AG09309 (cell line): ENCODE measurements at places on chromosomes 6 and 20.

- no peak for DNase-seq
Observed at GRCh38 chr20:48247961-48248360, 462.7 kb upstream of the SULF2 start.

DNA sequence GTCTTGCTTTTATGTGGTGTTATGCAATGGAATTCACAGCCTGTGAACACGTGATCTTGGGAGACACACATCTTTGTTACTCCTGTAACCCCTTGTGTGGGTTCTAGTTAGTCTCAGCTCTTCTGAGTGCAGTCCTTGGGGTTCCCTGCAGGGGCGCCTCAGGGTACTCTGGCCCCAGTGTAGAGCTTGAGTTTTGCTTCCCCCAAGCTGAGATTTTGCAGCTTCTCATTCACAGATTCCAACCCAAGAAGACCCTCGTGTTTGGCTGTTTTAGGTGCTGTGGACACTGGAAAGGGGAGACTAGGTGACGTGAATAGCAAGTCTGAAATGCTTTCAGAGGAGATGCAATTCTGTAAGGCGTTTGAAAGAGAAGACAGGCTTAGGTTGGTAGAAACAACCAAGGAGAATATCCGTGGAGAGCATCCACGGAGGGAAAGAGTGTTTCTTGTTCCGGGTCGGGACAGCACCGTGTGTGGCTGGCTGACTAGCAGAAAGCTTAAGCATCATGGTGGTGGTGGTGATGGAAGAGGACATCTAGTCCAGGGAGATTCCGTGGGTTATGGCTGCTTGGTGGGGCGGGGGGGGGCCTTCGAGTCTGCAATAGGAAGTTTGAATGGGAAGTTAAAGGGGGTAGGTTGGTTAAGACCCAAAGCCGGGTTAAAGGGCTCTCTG is 30.1 kb downstream of the DUSP22 start:
- no peak for DNase-seq

- no peak for DNase-seq
Observed at GRCh38 chr20:49668181-49668877, 45.3 kb downstream of the B4GALT5 start.

GRCh38 chr6:28064272-28064671 is 16.1 kb upstream of the ZNF165 start:
- no peak for DNase-seq

GRCh38 chr6:23826572-23826971 is 299.4 kb upstream of the NRSN1 start:
- DNase-seq: no peak

- DNase-seq: no peak
Observed at GRCh38 chr6:127279815-127280214, 13.2 kb downstream of the RNF146 start.

- no peak for DNase-seq
Observed at GRCh38 chr6:115733426-115733825, 327.3 kb downstream of the FRK start.

DNA sequence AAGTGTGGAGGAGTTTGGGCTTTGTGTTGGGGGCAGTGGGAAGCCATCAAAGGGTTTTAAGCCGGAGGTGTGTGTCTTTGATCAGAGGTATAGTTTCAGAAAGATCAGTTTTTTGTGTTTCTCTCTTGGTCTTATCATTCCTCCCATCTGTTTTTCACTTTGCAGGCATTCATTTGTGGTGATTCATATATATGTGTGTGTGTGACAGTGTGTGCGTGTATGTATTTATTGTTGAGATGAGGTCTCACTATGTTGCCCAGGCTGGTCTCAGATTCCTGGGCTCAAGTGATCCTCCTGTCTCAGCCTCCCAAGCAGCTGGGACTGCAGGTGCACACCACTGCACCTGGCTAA is 11.1 kb upstream of the SERINC3 start:
- no peak for DNase-seq

GRCh38 chr6:52994839-52995088 is 320 bp downstream of the GSTA4 start:
- DNase-seq: no peak

DNA sequence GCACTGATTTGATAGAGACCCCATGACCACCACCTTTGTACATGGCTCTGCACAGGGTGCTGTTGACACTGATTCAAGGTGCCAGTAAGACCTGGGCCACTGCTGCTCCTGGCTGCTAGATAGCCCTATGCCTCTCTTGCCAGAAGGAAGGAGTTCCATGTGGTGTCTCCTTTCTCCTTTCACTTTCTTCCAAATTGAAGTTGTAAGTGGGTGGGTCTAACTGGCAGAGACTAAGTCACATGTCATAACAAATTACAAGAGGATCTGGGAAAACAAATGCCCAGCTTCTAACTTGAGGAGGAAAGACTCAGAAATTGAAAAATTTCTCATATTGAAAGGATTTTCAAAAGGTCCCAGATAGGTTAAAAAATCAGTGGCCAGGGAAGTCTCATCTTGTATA is 116.8 kb downstream of the TFAP2B start:
- DNase-seq: no peak

DNA sequence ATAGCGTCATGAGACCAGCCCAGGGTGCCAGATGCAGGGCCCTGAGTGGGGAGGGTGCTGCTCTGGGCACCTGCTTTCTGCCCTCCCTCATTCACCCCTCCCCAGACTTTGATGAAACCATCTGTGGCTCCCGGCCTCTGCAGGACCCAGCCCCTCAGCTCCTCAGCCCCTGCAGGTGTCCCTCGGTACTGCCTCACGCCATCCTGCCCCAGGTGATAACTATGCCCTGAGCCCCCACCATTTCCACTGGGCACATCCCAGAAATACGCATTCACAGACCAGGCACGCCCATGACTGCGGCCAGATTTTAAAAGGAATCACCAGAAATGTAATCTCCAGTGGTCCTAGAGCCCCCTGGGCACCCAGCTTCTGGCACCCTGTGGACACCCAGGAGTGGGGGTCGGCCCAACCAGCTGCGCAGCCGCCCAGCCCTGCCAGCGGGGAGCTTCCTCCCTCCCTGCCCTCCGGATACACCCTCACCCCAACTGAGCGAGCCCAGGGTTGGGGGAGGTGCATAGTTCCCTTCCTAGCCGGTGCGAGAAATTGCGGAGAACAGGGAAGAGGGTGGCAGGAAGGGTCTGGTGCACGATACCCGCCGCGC is 615 bp upstream of the NTSR1 start:
- no peak for DNase-seq

GRCh38 chr6:38188677-38189335 is 369.3 kb downstream of the ZFAND3 start:
- DNase-seq: no peak

DNA sequence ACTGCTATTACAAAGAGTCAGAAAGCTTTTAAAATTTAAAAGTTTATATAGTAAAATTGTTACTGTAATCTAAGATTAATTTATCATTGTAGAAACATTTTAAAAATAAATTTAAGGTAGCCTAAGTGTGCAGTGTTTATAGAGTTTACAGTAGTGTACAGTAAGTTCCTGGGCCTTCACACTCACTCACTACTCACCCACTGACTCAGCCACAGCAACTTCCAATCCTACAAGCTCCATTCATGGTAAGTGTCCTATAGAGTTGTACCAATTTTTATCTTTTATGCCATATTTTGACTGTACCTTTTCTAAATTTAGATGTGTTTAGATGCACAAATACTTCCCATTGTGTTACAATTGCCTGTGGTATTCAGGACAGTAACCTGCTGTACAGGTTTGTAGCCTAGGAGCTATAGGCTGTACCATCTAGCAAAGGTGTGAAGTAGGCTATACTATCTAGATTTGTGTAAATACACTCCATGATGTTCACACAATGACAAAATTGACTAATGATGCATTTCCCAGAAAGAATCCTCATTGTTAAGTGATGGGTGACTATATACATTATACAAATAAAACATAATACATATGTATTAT is 10.2 kb upstream of the TMEM170B start:
- no peak for DNase-seq

GRCh38 chr6:119142637-119143036 is 64.2 kb upstream of the FAM184A start:
- no peak for DNase-seq

GRCh38 chr6:5180636-5181035 is 80.1 kb downstream of the LYRM4 start:
- DNase-seq: no peak
